ENCODE measurements at places on chromosomes 5 and 9. TPM values are rescaled to one million over a fixed set of nuclear protein-coding genes. Genes with fewer than 3 reads are reported as not detected.

Gene SLC6A3
- total RNA-seq: 0.85 TPM

Gene GPX3
- total RNA-seq: 48.4 TPM

Gene TMED9
- 142 TPM for total RNA-seq

Gene RXRA
- 17.9 TPM for total RNA-seq

Gene ABCA1
- total RNA-seq: 2.9 TPM

Gene PLEKHG4B
- 54.8 TPM for total RNA-seq

DNA sequence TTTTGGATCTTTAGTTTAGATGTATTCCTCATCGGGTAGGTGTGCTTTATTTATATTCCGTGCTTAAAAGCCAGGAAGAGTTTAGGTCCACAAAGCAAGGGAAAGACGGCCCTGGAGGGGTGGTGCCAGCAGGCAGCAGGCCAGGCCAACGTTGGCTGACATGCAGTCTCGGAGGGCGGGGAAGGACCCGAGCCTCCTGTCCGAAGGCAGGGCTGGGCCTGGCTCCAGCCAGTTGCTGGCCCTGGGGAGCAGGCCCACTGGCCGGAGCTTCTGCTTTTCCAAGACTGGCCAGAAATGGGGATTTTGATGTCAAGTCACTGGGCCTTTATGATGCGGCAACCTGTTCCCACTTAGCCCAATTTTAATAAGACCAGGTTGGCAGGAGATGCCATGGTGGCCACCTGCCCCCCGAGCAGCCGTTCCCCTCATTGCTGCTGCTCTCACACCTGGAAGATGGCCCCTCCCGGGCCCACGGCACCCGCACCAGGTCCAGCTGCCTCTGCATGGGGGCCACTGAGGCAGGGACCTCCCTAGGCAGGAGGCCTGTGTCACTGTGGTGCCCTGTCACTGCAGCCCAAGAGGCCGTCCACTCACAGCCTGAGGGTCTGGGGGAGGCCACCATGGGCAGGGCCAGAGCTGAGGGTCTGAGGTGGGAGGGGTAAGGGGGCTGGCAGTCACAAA is 23.2 kb downstream of the LPCAT1 start:
- DNase-seq: no peak

- DNase-seq: no peak
Observed at GRCh38 chr5:171598641-171599152, 179.2 kb downstream of the FGF18 start.

DNA sequence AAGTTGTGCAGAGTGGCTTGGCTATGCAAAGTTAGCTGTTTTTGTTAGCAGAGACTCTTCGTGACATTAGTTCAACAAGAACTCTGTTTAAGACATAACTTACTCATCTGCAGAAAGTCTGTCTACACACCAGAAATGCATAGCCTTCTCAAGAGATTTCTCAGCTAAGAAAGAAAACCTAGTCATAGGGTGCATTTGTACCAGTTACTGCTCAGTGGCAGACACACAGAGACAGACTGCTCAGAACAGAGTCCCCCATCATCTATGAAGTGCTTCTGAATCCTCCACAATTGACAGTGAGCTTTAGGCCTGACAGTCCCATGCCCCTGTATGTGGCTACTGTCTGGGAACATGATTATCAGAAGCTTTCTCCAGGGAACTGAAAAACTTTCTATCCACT is 56.1 kb upstream of the IFNK start:
- DNase-seq: no peak

- DNase-seq: no peak
Observed at GRCh38 chr5:167952278-167952995, 339.0 kb upstream of the WWC1 start.

DNA sequence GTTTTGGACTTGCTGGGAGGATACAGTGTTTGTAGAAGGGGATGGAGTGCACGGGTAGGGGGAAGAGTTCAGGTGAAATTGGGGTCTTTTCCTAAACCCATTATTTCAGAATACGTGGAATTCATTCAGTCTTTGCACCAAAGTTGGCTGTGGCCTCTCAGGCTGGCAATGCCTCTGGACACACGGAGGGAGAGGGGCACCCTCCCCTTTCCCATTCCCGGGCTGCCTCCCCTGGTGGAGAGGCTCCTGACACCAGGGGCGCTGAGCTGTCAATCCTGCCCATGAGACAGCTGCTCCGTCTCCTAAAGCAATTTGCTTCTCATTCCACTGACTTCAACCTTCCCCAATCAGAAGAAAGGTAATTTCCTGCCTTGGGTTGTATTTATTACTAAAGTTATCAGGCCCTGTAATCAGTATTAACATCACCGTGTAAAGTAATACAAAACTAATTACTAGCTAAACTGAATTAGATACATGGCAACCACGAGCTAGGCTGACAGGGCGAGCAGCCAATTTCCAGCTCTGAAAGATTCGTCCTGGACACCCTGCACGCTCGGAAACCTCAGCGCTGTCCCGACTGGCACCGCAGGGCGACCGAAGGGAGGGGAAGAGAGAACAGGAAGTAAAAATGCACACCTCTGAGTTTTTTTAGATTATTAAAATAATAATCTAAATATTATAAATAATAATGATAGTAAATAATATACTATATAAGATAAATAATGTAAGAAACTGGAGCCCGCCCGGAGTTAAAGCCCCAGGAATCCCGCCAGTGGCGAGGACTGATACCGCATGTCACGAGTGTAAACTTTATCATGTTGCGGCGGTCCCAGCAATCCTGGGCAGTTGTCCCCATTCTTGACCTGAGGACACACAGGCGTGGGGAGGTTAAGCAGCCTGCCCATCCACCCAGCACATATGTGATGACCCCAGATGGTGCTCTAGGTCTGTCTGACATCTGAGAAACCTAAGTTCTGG is 6.9 kb upstream of the OLFM1 start:
- no peak for DNase-seq

DNA sequence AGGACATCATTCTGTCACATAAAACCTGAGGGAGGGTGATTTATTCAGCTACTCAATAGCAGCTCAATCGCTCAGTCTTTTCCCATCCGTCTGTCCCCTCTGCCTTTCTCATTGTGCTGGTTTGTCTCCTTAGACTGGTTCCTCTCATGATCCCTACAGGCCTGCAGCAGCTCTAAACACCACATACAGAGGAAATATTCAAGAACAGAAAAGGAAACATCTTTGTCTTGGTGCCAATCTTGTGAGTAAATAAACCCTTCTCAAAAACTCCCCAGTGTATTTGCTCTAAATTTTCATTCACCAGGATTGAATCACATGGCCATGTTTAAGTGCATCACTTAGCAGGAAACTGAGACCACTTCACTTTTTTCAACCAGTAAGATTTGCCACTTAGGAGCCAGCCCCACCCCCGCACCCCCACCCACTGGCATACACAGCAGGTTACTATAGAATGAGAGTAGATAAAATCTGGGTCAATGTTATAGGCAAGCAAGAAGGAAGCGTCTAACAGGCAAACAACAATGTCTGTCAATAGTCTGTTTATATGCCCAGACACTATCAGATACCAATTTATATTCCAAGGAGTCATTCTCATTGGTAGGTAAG is 895.5 kb upstream of the DMAC1 start:
- DNase-seq: no peak

DNA sequence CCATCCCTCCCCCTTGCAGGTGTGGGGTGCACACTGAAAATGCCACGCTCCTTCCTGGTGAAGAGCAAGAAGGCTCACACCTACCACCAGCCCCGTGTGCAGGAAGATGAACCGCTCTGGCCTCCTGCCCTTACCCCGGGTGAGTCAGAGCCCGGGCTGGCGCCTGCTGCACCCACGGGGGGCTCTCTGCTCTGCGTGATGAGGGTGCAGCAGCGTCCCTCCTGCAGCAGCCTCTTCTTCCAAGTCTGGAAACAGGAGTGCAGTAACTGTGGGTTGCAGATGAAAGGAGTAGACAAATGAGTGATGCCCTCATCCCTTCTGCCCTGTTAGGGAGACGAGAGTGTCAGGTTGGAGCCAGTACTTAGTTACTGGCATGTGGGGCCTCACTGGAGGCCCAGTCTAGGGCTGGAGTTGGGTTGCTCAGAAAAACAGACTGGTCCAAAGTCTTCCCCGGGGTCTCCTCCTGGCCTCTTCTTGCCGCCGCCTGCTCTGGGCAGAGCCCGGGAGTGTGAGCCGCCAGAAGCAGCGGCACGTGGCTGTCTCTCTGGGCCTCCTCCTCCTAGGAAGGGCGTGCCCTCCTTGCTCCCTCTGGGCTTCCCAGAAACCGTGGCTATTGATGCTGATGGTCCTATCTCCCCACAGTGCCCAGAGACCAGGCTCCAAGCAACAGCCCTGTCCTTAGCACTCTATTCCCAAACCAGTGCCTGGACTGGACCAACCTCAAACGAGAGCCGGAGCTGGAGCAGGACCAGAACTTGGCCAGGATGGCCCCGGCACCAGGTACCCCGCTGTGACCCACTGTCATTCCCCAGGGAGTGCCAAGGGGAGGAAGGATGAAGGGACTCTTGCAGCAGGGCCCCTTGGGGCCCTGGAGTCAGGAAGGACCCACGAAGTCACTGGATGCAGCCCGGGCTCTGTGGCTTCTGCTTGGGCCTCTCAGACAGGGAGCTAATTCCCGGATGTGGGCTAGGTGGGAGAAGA is 8.4 kb downstream of the GFI1B start:
- DNase-seq: no peak

- no peak for DNase-seq
Observed at GRCh38 chr5:74665816-74666215, 19.2 kb upstream of the HEXB start.

DNA sequence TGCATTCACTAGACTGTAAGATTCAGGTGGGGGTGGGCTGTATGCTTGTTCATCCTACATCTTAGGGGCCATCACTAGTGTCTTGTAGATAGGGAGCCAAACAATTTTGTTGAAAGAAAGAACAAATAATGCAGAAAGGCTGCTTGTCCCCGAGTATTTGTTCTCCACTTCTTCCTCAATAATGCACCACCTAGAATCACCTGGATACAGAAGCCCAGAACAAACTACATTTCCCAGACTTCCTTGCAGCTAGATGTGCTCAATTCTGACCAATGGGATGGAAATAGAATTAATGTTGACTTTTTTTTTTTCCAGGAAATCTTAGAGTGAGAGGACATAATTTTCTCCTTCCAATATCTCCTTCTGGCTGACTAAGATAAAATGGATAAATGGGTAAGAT is 38.9 kb upstream of the TNFSF8 start:
- peak; percentile 29 for DNase-seq
